ENCODE measurements at places on chromosomes 7 and 10. TPM values are rescaled to one million over a fixed set of nuclear protein-coding genes. Genes with fewer than 3 reads are reported as not detected.

CDH23 gene
- polyA plus RNA-seq = 0.01 TPM

CPVL gene
- not detected for polyA plus RNA-seq

ELN gene
- 2.8 TPM for polyA plus RNA-seq

DNA sequence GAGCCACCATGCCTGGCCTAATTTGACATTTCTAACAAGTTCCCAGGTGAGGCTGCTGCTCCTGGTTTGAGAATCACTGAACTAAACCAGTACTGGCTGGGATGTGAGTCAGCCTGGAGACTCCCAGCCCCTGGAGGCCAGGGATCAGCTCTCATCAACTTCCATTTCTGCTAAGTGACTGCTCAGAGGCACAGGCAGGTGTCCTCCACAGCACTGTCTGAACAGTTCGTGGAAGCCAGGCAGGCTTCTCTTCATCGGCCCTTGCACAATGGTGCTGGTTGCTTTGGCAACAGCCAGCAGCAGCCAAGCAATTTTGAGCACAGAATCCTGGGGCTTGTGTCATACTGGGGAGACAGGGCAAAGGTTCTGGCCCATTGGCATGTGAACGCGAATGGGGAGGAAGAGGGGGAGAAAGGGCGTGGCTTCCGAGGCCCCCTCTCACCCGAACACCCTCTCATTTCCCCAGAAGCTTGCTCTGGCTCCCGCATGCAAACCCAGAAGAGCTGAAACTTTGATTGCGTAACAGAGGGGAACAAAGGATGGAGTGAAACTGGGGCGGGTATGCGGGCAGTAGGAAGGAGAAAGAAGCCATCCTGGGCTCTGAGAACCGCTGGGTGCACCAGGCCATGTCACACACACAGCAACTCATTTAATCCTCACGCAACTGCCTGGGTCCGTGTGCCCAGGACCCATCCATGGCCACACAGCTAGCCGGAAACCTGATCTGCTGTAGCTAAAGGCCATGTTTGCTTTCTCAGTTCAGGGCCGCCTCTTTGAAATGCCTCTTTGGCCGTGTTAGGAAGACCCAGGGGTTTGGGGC, 9.0 kb upstream of the POR start:
- DNase-seq = no peak

DNA sequence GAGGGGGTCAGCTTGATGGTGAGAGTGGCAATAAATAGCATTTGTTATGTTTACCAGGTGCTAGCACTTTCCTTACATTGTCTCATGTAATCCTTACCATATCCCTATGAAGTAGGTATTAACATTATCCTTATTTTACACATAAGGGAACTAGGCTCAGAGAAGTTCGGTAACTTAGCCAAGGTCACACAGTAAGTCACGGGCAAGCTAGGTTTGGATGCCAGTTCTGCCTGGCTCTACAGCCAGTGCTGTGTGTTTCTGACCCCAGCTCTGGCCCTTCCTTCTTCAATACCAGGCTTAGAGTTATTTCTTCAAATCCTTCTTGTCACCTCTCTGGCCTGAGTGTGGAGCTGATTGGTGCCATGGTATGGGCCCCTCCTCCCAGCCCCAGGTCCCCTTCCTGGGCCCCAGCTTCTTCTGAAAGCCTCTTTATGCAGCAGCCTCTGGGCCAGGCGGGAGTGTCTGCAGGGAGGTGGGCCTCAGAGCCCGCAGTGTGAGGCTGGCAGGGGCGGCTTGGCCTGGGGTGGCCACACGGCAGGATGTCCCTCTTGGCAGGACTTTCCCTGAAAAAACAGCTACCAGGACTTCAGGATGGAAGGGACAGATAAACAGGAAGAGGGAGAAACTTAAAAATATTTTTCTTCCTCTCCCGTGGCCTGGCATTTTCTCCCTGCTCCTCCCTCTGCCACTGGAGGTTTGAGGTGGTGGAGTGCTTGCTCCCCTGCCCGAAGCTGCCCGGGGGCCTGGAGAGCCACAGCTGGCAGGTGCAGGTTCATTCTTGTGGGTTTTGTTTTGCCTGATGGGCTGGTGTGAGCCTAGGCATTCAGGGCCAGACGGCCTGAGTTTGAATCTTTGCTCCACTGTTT, 20.6 kb downstream of the PALD1 start:
- DNase-seq = no peak

GRCh38 chr7:150860978-150861295, 8.6 kb downstream of the AOC1 start:
- no peak for DNase-seq

GRCh38 chr7:113083132-113083815, 3.4 kb downstream of the GPR85 start:
- no peak for DNase-seq

DNA sequence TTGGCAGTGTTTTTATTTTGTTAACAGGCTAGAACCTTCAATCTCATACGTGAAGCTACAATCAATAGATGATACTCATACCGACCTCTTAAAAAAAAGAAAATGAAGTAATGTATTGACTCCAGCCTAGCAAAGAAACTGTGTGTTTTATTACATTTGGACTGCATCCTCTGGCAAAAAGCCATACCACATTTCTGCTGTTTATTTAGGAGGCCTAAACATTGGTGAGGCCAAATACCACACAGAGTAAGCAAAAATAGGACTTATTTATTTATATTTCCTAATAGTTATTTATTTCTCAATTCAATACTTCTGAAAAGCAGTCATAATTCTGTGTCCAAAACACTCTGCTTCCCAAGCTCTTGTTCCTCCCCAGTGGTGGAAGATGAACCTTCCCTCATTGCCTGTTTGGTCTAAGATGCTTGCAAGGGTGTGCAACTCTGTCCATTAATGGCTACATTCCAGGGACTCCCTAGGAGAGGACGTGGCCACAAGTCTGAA, 398.8 kb upstream of the KLF6 start:
- DNase-seq = peak; percentile 32

- no peak for DNase-seq
Observed at GRCh38 chr10:50333872-50334271, 82.6 kb upstream of the ASAH2 start.

DNA sequence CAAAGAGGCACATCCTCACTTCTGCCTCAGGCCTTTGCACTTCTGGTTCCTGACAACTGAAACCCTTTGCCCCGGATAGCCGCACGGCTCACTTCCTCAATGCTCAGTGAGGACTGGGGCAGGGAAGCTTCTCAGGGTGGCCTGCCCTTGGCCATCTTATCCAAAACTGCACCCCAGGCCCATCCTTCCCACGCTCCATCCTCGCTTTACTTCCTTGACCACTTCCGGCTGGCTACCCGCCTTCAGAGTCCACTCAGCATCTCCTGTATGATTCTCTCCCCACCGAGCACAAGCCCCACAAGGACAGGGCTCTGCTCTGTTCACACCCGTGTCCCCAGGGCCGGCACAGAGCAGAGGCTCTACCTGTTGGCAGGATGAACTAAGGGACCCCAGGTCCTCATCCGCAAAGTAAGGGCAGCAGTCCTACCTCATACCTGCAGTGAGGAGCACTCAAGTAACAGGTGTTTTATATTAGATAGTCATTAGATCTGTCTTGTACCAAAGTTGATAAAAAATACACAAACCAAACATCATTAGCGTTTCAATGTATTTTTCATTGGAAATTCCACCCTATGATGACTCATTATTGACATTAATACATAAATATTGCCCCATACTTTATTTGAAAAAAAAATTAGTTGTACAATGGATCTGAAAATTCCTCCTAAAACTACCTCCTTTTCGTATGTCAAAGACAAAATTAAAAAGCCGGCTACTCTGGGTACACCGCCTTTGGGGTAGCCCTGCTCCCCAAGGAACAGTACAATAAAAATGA, 35.0 kb downstream of the GNA12 start:
- DNase-seq = no peak

GRCh38 chr7:17971411-17971810, 31.1 kb upstream of the SNX13 start:
- DNase-seq = no peak

Data from AG04450 (cell line).